GM19239 (cell line): ENCODE measurements at places on chromosomes 2 and 18.
A peak's percentile ranks its signal among the peaks of the same experiment; 100 is the strongest.

- no peak for DNase-seq
Observed at GRCh38 chr2:101901241-101901640, 90.5 kb upstream of the IL1R2 start.

DNA sequence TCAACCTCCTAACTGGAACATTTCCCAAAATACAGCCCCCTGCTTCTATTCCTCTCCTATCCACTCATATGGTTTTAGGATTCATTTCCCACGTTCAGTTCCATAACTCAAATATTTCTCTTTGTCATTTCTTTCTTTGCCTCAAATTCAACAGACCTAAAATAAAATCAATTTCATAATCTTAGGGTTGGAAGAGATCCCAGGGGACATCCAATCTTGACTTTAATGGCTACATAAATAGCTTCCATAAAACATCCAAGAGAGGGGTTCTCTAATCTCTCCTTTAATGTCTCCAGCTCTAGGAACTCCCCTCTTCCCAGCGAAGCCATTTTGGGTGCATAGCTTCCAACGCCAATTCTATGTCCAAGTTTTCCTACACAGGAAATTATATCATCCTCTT is 33.8 kb downstream of the RBKS start:
- DNase-seq = no peak

GRCh38 chr18:378079-378478 is 110.2 kb upstream of the THOC1 start:
- no peak for DNase-seq

GRCh38 chr2:141694180-141694579 is 436.6 kb downstream of the LRP1B start:
- DNase-seq = no peak

DNA sequence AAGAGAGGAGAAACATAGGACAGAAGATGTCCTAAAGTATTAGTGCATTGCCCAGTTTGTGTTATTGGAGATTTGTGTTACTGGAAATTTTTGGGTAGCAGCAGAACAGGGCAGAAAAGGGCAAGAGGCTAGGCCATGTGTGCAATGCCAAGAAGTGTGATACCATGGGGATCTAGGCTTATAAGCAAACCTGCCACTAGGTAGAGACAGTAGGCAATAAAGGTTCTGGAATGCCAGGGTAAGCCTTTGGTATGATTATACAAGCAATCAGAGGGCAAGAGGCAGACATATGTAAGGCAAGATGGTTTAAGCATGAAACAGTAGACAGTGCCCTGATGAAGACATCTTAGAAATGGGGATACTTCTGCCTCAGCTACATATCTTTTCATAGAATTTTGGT is 12.3 kb upstream of the CERS6 start:
- DNase-seq = no peak

- DNase-seq = no peak
Observed at GRCh38 chr18:78303519-78304191, 676.0 kb upstream of the SALL3 start.

DNA sequence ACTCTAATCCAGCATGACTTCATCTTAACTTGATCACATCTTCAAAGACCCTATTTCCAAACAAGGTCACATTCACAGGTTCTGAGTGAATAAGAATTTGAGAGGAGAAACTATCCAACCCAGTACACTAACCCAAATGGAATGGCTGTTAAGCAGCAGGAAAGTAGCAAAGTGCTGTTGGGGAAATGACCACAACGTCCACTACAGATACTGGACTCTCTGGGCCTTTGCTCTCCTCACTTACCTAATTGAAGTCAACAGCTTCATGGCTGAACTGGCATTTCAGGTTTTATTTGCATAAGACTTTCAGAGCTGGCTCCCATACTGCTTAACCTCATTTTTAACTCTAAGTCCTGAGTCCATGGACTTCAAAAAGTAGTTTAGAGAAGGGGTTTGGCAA is 38.0 kb upstream of the ACVR2A start:
- DNase-seq = no peak

DNA sequence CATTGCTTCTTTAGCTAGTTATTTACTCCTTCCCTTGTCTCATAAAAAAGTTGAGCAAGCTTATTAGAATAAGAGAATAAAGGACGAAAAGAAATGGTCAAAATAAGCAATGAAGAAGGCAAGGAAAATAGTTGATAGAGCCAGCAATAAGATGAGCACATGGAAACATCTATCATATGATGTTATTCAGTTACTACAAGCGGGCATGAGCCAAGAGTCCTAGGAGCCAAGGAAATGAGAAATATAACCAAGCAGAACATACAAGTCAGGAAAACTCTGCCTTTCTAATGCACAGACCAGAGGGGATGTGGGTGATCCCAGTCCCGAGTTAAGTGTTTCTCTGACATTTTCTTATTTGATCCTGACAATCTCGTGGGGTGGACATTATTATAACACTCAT is 33.9 kb downstream of the INO80C start:
- no peak for DNase-seq

- no peak for DNase-seq
Observed at GRCh38 chr2:119472749-119473148, 41.1 kb downstream of the TMEM37 start.

DNA sequence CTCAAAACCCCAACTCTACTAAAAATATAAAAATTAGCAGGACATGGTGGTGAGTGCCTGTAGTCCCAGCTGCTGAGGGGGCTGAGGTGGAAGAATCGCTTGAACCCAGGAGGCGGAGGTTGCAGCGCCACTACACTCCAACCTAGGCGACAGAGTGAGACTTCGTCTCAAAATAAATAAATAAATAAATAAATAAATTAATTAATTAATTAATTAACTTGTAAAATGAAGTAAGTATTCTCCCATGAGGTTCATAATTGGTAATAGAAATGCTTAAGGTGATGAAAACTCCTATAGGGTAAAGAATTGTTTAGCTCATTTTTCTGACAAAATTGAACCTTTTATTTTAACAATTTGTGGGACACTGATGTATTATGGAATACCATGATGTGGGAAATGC is 230.8 kb downstream of the TMEM182 start:
- DNase-seq = no peak

GRCh38 chr2:171814883-171815282 is 79.2 kb downstream of the SLC25A12 start:
- no peak for DNase-seq

DNA sequence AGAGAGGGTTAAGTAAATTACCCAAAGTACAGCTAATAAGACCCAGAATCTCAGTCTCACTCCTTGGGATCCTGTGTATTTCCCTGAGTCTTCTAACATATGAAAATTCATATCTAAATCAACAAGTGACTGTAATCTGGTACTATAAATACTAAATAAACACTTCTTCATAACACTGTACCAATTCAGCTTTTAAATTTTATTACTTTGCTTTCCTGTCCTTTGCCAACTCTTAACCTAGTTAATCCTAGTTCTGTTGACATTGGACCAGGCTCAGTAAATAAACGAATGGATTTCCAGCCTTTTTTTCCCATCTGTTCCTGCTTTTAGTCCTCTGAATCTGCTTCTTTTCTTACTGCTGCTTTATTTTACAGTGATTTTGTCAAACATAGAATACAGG is 13.8 kb downstream of the MRPL35 start:
- no peak for DNase-seq

DNA sequence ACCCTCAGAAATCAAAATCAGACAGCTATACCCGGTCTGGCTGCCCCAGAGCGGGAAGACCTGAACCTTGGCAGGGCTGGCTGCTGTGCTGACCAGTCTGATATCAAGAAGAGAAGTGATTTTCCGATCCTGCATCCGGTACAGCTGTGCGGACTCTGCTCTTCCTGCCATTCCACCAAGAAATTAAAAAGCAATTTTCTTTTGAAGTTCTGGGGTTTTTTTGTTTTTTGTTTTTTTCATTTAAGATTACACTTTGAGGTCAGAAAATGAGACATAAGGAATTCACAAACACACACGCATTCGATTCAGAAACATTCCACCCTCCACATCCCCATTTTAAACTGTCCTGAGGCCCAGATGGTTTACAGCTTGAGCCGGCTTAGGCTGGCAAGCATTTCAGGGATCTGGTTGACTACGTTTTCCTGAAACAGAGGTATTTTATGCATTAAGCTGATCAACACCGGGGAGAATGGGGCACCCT is 156.5 kb downstream of the COL6A3 start:
- DNase-seq = no peak

GRCh38 chr2:10123281-10123680 is 742 bp downstream of the RRM2 start:
- DNase-seq = no peak

DNA sequence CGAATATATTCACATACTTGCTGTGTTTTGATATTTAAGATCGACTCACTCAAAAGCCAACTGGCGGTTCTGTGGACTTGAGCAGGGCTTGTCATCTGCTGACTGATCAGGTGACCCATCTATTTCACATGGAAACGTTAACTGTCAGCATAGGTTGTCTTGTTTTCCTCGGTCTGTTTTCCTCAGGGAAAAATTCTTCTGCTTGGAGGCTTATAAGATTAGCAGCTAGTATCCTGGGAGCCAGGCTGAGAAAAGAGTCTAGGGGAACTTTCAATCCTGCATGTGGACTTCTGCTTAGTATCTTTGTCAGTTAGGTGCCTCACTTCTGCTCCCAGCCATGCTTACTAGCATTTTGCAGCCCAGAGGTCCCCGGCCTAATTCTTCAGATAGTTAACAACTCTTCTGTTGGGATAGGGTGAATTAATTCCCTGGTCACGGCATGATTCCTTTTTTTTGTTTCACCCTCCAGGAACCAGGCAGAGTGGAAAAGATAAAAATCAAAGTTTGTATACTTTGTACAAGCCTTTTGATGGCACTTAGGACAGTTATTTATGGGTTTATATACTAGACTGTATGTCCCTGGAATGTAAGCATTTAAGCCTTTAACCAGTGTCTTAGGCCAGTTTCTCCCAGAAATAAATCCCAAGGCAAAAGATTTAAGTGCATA is 226.0 kb downstream of the GULP1 start:
- DNase-seq = no peak

DNA sequence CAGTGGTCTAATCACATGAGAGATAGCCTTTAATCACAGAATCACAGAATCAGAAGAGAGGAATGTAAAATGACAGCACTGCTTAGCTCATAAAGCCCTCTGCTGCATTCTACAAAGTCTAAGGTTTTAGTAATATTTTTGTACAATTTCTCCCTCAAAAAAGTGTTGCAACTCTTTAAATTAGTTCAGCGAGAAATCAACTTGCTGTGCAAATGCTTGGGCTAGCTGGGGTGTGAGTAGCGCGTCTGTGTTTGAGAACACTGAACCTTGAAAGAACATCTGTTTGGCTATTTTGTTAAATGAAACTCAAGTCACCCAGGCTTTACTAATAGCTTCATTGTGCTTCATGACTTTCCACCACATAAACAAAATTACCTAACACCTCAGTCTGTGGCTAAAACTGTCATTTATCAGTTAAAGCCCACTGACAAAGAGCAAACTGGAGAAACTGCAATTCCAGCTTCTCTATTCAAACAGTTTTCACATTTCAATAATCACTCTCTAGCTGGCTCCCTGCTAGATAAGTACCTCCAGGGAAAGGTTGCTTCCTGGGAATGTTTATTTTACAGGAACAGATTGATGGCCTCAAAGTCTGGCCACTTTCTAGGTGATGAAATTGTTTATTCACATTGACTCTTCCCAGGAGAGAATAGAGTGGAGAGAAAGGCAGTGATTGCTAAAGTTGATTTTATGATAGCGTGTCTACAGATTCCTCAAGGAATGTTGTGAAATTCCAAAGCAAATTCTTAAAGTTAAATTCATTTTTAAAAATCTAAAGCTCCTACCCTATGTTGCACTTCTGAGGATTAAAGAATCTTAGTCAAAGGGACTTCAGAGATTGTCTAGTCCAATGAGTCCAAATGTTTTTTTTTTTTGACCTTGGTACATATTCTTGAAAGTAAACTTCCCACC is 36.0 kb upstream of the STAT1 start:
- DNase-seq = no peak

DNA sequence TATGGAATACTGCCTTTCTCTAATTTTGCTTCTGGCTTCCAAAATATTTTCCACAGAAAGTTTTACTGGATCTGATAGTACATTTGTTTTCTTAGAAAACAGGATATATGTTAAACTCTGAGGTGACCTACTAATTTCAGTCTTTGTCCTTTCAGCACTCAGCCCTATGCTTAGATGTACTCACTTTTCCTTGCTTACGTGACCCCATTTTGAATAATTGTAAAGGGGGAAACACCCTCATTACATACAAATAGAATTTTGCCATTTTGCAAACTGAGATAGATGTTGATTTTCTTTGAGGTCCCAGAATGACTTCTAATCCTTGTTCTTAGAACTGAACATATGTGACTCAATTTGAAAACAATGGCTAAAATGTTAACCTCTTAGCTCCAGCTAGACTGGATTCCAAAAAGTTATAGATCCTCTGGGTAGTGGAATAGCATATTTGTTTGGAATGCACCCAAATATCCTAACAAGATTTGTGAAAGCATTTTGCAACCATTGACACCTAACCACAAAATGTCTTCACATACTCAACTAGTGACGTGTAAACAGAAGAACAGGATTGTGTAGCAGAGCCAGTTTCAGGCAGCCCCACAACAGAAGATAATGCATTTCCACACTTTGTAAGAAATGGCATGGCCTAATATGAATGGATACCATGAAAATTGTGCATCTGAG is 44.8 kb upstream of the EHBP1 start:
- no peak for DNase-seq

DNA sequence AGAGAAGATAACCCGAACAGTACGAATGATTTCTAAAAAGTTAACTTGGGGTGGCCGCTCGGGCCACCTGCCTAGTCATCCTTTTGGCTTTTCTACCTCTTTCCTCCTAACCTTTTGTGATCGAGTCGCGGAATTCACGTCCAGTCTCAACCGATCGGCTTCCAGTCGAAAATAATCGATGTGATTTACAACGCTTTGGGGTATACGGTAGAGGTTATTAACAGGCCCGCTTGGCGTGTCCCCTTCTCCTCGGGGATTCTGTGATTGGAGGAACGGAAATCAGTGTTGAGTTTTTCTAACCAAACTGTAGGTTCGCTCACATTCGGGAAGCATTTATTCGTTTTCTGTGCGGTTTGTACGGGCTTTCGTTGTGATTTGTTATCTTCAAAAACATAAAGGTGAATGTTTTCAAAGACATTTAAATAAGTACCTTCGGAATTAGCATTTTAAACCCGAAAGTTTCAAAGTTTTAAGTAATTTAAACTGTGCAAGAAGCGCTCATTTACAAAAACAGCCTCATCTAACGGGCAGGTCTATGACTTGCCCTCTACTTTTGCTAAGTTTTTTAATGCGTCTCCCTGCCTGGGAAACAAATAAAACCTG is 588 bp upstream of the FOXI3 start:
- no peak for DNase-seq

GRCh38 chr2:219718066-219718465 is 90.6 kb downstream of the SLC4A3 start:
- no peak for DNase-seq

DNA sequence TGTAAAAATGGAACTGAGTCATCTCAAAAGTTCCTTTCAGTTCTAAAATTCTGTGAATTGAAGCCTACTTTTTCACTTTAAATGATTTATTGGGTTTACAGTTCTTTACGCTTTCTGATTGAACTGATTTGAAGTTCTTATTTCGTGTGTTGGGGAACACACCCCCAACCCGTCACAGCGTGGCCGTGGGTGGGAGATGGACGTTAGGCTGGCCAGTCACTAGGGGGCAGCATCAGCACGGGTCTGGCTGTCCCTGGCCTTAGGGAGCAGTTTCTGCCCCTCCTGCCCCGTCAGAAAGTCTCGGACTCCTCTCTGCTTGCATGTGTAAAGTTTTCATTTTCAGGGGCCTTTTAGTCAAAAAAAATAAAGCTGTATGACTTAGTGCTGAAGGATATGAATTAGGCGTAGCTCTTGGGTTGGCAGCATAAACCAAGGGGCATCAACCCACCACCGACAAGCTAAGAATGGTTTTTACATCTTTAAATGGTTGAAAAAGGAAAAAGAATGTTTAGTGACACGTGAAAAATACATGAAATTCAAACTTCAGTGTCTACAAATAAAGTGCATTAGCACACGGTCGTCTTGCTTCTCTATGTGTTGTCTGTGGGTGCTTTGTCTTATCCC is 63.4 kb downstream of the ZCCHC2 start:
- DNase-seq = peak; percentile 73
